Activated naive CD8-positive, alpha-beta T cell treated with anti-CD3 and anti-CD28 coated beads for 36 hours (primary cell): ENCODE measurements at places on chromosomes 16 and 17.

GRCh38 chr17:18191236-18191667 lies 7.6 kb downstream of the ALKBH5 start:
- no peak for DNase-seq

DNA sequence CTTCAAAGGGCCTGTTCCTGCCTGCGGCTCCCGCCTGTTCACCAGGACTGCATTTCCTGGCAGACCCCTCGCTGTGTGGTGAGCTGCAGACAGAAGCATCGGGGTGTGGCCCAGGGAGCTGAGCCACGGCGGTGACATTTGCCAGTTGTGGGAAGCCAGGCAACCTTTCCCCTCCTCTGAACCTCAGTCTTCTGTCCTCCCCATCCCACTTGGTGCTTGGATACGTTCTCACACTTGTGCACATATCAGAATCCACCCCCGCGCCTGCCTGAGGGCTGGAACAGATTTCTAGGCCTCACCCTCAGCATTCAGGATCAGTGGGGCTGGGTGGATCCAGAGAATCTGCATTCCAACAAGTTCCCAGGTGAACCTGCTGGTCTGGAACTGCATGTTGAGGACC lies 63.5 kb downstream of the CRISPLD2 start:
- no peak for DNase-seq

GRCh38 chr17:58316260-58316960 lies 12.2 kb downstream of the TSPOAP1 start:
- no peak for DNase-seq

- DNase-seq = no peak
Measured at GRCh38 chr16:76748461-76749348, 442.3 kb upstream of the MON1B start.

- no peak for DNase-seq
Measured at GRCh38 chr16:2078691-2079090, 30.9 kb downstream of the TSC2 start.
